ENCODE measurements at places on chromosomes 7 and 10.

GRCh38 chr7:80859272-80859970 is 59.4 kb downstream of the SEMA3C start:
- no peak for DNase-seq

DNA sequence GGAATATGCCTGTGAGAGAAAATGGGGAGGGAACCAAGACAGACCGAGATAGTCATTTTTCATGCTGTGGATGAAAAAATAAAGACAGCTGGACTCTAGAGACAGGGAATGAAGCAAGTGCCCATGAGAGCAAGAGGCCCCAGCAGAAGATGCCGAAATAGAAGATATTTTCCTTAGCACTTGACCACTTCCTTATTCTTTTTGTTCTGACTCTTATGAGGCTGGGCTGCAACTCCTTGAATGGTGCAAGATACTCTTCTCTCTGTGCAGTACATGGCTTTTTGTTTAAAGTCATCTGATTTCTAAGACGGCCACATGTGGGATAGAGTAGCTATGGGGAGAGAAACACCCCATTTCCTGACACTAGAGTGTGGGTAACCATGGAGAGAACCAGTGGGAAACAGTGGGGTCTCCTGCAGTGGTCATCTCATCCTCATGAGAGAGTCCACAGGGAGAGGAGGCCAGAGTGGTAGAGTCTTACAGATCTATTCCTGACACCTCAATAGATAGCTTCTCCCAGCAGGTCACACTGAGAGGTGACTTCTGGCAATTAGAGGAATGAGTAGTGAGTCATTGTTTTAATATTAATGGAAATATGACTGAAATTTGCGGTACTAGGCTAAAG is 18.0 kb upstream of the VCL start:
- no peak for DNase-seq

DNA sequence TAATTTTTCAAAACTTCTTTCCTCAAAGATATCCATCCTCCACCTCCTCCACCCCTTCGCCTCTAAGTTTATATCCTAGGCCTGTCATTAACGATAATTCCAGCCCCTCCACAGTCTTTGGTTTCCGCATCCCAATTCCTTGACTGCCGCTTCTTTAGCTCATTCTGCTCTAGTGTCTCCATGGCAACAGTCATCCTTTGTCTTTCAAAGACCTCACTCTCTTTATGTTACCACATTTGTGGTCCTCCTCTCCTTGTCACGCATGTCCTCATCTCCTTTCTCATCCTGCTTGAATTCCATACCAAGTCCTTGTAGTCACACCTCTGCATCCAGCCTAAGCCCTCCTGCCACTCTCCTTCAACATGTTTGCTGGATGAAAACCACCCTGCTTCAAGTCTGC is 511.2 kb upstream of the KLF6 start:
- DNase-seq: no peak

DNA sequence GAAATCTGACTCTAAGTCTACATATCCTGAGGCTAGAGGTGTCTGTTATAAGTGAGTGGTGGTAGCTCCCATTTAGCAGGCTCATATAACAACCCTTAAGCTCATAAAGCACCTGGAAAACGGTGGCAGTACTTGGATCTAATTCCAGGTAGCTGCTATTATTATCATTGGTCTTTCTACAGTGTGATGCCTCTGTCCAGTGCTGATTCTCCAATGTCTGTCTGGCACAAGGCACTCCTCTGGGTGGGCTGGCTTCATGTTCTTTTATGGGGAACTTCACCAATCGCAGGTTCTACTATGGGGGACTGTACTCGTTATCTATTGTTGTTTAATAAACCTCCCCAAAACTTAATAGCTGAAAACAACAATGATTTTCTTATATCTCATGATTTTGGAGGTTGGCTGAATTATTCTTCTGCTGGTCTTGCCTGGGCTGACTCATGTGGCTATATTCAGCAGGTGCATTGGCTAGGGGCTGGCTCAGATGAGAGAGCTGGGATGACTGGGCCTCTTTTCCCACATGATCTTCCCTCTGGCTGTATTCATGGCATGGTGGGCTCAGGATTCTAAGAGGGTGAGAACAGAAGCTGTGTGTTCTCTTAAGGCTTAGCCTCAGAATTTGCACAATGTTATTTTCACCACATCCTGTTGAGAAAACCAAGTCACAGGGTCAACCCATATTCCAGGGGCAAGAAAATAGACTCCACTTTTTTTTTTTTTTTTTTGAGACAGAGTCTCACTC is 93.0 kb upstream of the PCGF5 start:
- DNase-seq: no peak

DNA sequence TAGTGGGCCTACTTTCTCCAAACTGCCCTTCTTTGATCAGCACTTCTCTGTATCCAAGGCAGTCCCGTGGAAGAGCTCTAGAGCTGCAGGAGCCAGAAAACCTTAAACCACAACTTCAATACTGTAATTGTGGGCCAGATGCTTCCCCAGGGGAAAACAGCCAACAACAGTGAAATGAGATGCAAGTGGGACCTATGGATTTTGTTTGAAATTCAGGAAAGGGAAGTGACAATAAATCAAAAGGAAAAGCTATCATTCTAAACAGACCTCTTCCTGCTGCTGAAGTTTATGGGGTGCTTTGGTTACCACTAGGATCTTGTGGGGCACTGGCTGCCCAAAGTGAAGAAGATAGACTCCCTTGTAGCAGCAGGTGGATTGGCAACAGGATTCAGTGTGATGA is 1031.7 kb downstream of the LRMDA start:
- DNase-seq: no peak

DNA sequence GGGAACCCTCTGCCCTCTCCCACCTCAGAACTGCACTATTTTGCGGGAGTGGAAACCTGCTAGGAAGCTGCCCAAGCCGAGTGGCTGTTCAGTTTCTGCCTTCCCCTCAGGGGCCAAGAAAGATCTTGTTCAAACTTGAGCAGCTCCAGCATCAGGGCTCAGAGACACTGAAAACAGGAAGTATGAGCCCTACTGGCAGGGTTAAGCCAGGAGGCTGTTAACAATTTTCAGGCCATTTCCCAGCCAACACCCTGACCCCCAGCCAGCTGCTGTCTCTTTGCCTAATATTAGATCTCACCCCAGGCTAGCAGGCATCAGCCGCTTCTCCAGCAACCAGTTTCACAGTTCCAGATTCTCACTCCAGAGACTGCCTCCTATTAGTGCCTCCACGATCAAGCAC is 9.2 kb downstream of the PLAU start:
- DNase-seq: peak; percentile 8

- DNase-seq: no peak
Measured at GRCh38 chr7:107857541-107857912, 33.5 kb upstream of the DLD start.

DNA sequence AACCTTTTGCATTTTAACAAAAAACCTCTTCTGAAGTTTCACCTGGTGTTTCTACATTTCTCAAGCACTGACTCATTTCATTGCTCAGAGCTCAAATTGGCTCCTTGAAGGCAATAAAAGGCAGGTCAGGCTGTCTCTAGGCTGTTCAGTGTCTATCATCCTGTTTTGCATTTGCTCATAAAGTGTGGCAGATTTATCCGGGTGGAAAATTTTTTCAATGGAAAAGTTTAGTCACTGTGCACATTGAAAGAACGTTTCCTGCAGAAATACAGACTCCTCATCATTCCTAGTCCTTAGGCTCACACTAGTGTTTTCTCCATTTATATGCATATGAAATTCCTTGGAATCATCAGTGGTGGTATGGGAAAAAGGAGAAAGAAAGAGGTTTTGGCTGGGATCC is 114.2 kb upstream of the DGKB start:
- no peak for DNase-seq

DNA sequence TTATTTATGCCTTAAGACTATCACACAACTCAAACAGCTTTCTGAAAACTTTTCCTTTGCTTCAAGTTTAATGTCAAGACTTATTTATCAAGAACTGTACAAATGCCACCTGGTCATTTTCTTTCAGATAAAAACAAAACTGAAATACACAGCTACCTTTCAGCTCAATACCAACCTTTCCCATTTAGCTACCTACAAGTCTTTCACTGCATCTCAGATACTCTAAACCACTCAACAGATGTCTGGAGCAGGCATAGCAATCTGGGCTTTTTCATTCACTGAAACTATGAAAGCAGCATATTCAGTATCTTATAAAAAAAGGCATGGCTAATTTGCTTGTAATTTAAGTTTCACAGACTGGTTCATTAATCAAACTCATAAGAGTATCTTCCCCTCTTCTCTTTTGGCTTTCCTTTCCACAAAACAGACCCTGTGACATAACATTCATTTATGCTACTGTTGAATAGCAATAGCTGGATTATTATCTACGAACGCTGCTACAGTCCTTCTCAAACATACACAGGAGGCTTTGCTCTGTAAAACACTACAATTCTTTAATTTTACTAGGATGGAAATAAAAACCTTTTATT is 8.2 kb downstream of the TRA2A start:
- no peak for DNase-seq

GRCh38 chr10:6204063-6204340 is 1.3 kb downstream of the PFKFB3 start:
- DNase-seq: no peak

GRCh38 chr10:17989908-17990767 is 38.4 kb downstream of the SLC39A12 start:
- no peak for DNase-seq

GRCh38 chr10:34449836-34450235 is 365.3 kb downstream of the PARD3 start:
- DNase-seq: no peak

- DNase-seq: no peak
Measured at GRCh38 chr7:51261950-51262795, 54.4 kb downstream of the COBL start.

- DNase-seq: no peak
Measured at GRCh38 chr10:104052431-104052830, 33.2 kb downstream of the COL17A1 start.

GRCh38 chr10:61786728-61787127 is 114.8 kb upstream of the ARID5B start:
- no peak for DNase-seq

- no peak for DNase-seq
Measured at GRCh38 chr10:9015447-9015846, 961.0 kb downstream of the GATA3 start.

DNA sequence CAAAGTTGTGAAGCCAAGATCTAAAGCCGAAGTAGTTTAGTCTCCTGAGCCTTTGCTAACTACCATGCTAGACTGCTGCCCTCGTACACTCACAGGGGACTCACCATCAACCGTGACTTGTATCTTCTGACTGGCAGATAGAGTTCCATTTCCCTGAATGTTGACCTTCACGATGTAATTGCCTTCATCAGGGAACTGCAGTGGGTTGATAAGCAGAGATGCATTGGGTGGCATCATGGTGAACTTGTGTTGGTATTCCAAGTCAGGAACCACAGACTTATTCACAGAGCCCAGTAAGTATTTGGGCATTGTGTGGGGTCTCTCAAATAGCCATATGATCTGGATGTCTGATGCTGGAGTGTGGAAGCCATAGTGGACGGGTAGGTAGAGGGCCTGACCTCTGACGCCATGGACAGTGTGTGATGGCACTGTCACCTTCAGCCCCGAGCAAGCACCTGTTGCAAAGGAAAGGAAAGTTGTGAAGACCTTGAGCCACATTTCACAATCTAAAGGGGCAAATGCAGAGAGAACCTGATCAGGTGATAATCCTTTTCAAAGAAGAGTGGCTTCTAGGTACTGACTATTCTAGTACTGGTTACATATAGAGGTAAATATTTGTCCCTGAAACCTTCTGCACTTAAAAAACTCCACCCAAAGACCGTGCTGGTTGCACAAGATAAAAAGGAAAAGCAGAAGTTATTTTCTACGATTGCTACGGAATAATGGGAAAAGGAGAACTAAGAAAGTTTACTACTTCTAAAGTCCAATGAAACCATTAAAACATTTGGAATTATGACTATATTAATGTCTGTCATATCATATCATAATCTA is 7.1 kb downstream of the HEPACAM2 start:
- no peak for DNase-seq

GRCh38 chr7:114087653-114088469 is 169.1 kb upstream of the PPP1R3A start:
- no peak for DNase-seq

DNA sequence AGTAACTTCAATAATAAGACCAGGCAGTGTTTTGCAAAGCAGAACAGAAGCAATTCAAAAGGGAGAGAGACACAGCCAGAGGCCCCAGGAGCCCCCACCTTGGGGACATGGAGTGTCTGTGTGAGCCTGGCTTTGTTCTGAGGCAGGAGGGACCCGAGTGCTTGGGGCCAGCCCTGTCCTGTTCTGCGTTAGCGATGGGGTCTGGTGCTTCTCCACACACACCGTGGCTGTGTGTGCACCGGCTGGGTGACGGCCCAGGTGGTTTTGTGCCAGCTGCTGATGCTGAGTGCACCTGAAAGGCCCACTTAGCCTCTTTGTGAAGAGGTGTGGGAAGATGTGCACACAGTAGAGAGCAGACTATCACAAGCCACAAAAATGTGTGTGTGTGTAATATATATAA is 468.9 kb downstream of the DNAJB6 start:
- DNase-seq: no peak

GRCh38 chr7:20745702-20746101 is 41.0 kb downstream of the SP8 start:
- no peak for DNase-seq

DNA sequence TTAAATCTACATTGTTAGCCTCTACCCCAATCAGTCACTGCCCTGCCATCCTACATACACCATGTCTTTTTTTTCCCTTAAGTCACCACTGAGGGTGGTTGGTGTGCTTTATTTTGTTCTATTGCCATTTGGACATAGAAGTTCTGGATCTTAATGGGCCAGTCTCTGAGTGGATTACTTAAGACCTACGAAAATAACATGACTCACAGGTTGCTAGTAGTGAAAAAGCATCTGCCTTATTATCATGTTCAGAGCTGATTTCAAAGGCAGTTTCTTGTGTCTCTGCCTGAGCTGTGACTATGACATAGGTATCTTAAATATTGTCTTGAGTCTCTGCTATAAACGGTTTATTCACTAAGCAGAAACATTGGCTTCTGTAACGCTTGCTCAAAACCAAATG is 410.8 kb downstream of the MDFIC start:
- no peak for DNase-seq

DNA sequence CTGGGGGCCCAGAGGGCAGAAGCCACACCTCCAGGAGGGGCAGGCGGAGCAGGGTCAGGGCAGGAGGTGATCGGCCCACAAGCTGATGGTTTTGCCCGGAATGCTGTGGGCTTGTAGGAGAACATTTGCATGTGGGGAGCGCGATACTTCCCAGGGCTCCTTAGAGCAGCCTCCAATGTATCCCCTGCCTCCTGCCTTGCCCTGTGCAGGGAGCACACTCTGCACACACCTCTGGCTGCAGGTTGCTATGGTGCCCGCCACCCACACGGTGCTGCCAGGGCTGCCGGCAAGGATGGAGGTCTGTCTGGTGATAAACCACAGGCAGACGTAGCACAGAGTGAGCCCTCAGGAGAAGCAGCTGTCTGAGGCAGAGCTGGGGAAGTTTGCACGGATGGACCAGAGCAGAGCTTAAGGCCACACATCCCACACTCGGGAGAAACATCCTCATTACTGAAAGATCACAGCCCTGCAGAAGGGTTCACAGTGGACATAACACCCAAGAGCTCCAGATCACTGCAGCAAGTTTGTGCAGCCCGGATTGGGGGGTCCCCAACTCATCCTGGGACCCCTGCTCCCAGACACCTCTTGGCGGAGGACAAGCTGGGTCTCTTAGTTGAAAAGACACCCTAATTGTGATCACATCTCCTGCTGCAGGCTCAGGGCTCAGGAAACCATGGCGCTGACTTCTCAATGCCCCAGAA is 41.8 kb downstream of the VIPR2 start:
- no peak for DNase-seq

GRCh38 chr7:882336-883035 is 6.1 kb downstream of the GET4 start:
- DNase-seq: no peak

All from C1 segment of cervical spinal cord (tissue), 14 donors.